ENCODE measurements at places on chromosomes 7 and 10. TPM values are rescaled to one million over a fixed set of nuclear protein-coding genes. Genes with fewer than 3 reads are reported as not detected.

- DNase-seq, result peak; percentile 84
Measured at GRCh38 chr7:102279537-102280400, 6.9 kb upstream of the SH2B2 start.

- no peak for DNase-seq
Measured at GRCh38 chr7:1061180-1061579, 16.8 kb downstream of the GPR146 start.

GRCh38 chr7:2920956-2921652 lies 77.0 kb upstream of the GNA12 start:
- no peak for DNase-seq

GRCh38 chr7:135490783-135491182 lies 19.1 kb downstream of the CNOT4 start:
- no peak for DNase-seq

GRCh38 chr7:8035192-8035591 lies 66.6 kb downstream of the GLCCI1 start:
- DNase-seq, result no peak

- DNase-seq, result no peak
Measured at GRCh38 chr7:33727315-33727714, 178.0 kb upstream of the BMPER start.

DNA sequence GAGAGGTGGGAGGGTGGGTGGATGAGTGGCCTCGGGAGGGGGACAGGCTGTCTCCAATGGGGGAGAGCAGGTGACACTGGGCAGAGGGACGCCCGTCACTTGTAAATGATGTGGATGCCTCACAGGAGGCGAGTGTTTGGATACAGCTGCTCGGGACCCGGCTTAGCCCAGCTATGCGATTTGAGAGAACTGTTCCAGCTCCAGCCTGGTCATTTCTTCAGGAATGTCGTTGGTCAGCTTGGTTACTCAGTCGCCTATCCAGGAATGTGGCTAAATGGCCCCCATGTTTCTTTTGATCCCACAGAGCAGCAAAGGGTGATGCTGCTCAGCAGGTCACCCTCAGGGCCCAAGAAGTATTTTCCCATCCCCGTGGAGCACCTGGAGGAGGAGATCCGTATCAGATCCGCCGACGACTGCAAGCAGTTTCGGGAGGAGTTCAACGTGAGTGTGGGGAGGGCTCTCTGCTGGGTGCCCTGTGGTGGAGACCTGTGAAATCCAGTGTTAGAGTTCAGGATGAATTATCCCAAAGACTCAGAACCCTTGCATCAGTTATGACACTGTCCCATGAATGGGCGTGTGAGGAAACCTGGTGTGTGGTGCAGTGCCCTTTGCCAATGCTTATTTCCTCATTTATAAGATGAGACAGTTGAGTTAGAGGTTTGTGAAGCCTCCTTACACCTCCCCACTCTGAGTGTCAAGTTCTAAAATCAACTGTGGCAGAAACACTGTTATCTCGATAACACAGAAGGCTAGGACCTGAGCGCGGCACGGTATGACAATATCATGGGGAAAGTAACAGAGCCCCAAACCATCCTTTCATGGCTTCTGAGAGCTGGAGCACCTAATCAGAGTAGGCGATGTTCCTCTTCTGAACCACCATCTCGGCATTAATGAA lies 76.8 kb downstream of the MKI67 start:
- no peak for DNase-seq

- DNase-seq, result no peak
Measured at GRCh38 chr10:7133278-7133677, 277.6 kb downstream of the SFMBT2 start.

Gene SPRN
- polyA plus RNA-seq, result 6.1 TPM

Gene PNLIPRP1
- polyA plus RNA-seq, result 0.24 TPM

Gene VSTM2A
- polyA plus RNA-seq, result 1.8 TPM

Gene FBXW4
- polyA plus RNA-seq, result 53.9 TPM
